ENCODE measurements at places on chromosomes 16 and 17. TPM values are rescaled to one million over a fixed set of nuclear protein-coding genes. Genes with fewer than 3 reads are reported as not detected.

GRCh38 chr17:20206068-20206467 lies 196.9 kb downstream of the SPECC1 start:
- no peak for DNase-seq
- H3K4me1 ChIP-seq: no peaks in the 10 kb centered on the region
- H3K27me3 ChIP-seq: no peaks in the 10 kb centered on the region
- H3K4me3 ChIP-seq: no peak overlapping the region
- H3K36me3 ChIP-seq: no peaks in the 10 kb centered on the region

GRCh38 chr16:15434425-15435215 lies at the start of gene BMERB1:
BMERB1 (plus strand) TSS chr16:15434588; CDS start chr16:15434654, 66 bp downstream.
- H3K4me1 ChIP-seq: no peaks in the 10 kb centered on the region
- H3K36me3 ChIP-seq: no peaks in the 10 kb centered on the region
- H3K4me3 ChIP-seq: peak within 1 kb of the TSS; percentile 70
- no peak within 1 kb of the TSS for H3K27ac ChIP-seq
- no peaks in the 10 kb centered on the region for H3K27me3 ChIP-seq

DNA sequence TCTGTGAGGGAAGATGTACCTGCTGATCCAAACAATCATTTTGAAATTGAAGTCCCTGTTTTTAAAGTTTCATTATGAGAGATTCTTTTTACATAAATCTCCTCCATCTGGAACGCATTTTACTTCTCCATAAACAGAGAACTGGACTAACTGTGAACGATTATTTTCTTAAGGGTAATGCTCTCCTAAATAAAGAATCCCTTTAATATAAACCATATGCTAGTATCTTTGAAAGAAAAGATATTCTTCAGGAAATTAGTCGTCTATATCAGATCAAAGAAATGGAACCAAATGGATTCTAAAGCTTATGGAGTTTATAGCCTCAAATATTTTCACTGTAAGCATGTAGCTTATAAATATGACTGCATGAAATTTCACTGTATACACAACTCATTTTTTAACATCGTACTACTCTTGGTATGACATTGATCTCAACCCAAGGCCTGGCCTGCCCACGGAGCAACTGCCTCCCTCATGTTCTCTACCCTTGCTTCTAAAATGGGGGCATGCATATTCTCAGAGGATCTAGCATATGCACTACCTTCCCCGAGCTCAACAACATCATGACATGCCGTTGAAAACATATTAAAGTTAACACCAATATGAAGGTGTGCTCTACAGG lies 66.4 kb downstream of the MYH10 start:
- H3K4me3 ChIP-seq: no peak overlapping the region
- H3K36me3 ChIP-seq: no peaks in the 10 kb centered on the region
- no peak overlapping the region for H3K27ac ChIP-seq
- no peaks in the 10 kb centered on the region for H3K27me3 ChIP-seq

GRCh38 chr16:79132701-79133100 lies 467.8 kb downstream of the MAF start:
- H3K4me3 ChIP-seq: no peak overlapping the region
- H3K4me1 ChIP-seq: no peaks in the 10 kb centered on the region
- H3K36me3 ChIP-seq: no peaks in the 10 kb centered on the region
- no peak overlapping the region for H3K27ac ChIP-seq
- no peaks in the 10 kb centered on the region for H3K27me3 ChIP-seq

GRCh38 chr16:84055801-84056634 lies 13.4 kb upstream of the SLC38A8 start:
- no peaks in the 10 kb centered on the region for H3K36me3 ChIP-seq
- H3K27me3 ChIP-seq: no peaks in the 10 kb centered on the region
- H3K4me3 ChIP-seq: no peak overlapping the region
- no peak for DNase-seq

CLEC3A gene
- total RNA-seq: not detected

MPP3 gene
- 6.4 TPM for total RNA-seq
